NCI-H1417 treated with DMSO at 0.1 percent for 48 hours (cell line): ENCODE measurements at places on chromosomes 7 and 10.

GRCh38 chr10:31352436-31353226, 33.6 kb downstream of the ZEB1 start:
- no peak for DNase-seq

- no peak for DNase-seq
These were observed 67.2 kb downstream of the TPST1 start for GRCh38 chr7:66272321-66272720.

DNA sequence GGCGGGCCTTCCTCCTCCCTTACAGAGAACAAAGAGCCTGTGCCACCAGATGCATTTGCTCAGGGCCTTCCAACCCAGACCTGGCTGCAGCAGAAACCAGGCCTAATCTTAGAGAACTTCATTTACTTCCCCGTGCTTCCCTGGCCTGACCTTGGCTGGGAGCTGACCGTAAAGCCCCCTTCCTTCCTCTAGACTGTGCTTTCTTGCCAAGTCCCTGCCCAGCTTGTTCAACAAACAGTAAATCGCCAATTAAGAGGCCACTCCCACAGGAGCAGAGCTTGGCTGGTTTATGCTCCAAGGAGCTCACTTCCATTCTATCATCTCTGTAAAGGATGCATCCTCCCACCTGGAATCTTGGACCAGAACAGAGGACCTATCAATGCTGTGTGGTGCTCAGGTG, 110.9 kb downstream of the COL13A1 start:
- DNase-seq: no peak

DNA sequence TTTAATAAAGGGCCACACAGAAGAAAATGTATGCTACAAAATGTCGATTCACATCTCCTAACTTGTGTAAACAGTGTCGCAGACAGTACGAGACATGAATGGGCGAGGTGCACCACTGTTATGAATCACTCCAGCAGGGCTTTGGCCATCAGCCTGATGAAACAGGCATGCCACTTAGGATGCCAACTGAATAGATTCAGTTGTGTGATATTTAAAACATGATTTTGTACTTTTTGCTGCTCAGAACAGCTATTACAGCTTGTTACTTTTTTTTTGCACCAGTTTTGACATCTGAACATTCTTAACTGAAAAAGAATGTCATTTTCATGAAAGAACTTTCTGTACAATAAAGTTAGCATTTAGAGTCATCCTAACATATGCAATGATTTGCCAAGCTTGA, 138.1 kb downstream of the VTI1A start:
- DNase-seq: no peak

GRCh38 chr10:14836208-14836607, 1.6 kb downstream of the CDNF start:
- DNase-seq: no peak

DNA sequence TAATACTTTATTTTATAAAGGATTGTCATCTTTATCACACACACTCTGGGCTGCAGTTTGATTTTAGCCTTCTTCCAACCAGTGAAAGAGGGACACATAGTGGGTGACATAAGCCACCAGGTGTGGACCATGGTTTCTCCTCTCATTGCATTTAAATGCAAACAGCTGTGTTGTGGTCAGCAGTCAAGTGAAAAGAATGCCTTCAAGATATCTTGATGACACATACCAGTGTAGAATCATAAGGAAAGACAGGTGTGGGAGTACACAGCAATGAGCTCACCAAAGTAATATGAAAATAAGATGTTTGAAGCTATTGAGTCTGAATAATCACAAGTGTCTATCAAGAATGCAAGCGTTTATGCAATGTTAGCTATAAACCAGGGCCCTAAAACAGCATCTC, 580.0 kb downstream of the XPNPEP1 start:
- DNase-seq: no peak

GRCh38 chr10:89226891-89227290, 19.8 kb upstream of the CH25H start:
- no peak for DNase-seq
